ENCODE measurements at places on chromosomes 7 and 10.

DNA sequence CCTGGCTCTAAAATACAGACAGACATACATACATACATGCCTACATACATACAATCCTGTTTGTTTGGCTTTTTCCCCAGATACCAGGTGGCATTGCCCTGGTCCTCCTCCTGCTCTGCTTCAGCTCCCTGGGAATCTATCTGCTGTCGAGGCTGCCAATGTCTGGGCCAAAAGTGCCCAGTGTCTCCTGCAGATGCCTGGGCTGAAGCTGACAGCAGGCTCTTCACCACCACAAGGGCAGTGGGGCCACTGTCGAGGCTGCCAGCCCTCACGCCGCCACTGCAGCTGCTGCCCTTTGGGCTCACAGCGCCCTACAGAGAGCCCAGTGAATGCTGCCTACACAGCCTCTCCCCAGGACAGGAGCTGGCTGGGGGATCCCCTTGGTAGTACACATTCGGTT, 18.0 kb upstream of the STN1 start:
- no peak for DNase-seq

GRCh38 chr7:112962815-112963214, 123.8 kb downstream of the GPR85 start:
- no peak for DNase-seq

DNA sequence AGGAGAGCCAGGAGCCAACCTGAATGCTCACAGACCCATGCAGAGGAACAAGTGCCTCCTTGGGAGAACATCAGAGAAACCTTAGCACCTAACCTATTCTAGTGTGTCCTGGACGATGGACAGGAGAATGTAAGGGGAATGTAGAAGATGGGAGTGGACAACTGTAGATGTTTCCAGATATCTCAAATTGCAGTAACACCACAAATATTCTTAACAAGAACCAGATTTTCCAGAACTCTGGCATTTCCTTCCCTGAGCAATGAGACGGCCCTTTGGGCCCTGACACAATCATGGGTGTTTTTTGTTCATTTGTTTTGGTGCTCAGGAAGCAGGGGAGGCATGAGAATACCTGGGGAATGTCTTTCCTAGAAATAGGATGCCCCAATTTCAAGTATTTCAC, 196.1 kb upstream of the PRSS1 start:
- DNase-seq: no peak

GRCh38 chr10:26781797-26782196, 79.0 kb downstream of the ABI1 start:
- no peak for DNase-seq

- no peak for DNase-seq
Measured at GRCh38 chr7:78768859-78769258, 684.6 kb downstream of the MAGI2 start.

GRCh38 chr7:114922652-114923402, 933 bp downstream of the MDFIC start:
- DNase-seq: peak; percentile 11

GRCh38 chr7:20226860-20227259, 9.7 kb upstream of the MACC1 start:
- DNase-seq: peak; percentile 62

DNA sequence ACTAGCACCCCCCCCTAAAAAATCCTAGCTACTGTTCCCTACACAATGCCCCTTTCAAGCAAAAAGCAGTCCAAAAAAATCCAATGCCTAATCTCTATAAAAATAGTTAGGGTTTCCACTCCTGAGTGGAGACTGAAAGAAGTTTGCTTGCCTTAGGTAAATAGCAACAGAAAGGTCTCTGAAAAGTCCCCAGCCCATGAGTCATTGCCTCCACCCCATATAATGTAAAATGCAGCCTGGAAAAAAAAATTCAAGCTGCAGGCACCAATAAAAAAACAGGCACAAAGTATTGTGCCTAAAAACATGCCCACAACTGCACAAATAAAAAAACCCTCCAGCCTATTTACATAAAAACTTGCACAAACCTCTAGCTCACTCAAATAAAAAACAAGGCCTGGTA, 47.5 kb downstream of the ZNF680 start:
- no peak for DNase-seq

- DNase-seq: no peak
Measured at GRCh38 chr7:107638594-107638993, 22.0 kb upstream of the SLC26A4 start.

GRCh38 chr10:92291921-92292845, 1.2 kb downstream of the MARCHF5 start:
- DNase-seq: peak; percentile 37

GRCh38 chr7:47572094-47572445, 9.8 kb downstream of the TNS3 start:
- peak; percentile 58 for DNase-seq

DNA sequence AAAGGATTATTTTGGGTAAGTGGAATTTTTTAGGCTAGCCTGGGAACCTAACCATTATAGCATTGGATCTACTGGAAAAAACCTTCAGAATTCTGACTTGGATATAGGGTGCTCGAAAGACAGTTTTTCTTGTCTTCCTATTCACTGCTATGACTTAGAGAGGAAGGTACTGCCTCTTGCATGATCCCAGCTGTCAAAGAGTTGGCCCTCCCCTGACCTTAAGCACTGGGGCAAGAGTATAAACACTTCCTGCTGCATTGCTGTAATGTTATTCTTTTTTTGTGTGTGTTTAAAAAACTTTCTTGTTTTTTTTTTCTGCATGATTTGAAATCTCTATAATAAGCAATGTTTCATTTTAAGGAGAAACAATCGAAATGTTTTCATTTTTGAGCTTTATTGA, 113.0 kb downstream of the LRMDA start:
- DNase-seq: no peak

- DNase-seq: no peak
Measured at GRCh38 chr10:15245530-15245929, 77.0 kb upstream of the NMT2 start.

GRCh38 chr7:100153708-100154535, 4.6 kb downstream of the TRAPPC14 start:
- no peak for DNase-seq

DNA sequence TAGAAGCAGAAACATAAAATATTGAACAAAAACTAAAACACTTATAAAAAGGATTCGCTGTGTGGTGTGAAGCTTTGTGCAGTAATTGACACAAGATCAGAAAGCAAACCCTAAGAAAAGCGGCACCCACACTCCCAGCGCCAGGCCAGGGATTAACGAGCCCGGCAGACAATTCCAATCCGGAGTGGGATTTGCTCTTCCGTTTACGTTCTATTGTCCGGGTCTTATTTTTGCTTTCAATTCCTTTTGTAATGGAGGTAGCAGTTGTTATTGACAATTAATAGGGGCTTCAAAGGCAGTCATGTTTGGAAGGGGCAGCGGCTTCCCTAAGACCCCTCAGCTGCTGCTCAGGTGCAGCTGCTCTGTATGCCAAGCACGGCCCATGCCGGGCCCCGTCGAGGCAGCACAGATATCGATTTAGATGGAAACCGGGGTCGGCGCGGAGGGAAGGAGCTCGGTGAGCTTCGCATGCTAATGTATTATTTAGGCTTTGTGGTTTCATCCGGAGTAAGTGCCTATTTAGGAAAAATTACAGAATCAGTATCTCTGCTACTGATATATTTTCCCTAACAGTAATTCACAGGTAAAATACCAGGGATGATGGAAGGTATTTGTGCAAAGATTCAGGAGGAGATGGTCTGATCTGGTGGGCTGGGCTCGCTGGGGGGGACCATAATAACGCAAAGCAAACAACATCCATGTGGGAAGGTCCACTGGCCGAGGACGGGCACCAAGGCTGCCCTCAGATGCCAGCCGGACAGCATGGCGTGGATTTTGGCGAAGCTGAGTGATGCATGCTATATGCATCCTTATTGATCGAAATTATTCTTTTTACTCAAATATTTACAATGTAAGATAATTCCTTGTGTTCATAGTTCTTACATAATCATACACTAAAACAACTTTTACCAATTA, 561.7 kb downstream of the PTPRN2 start:
- DNase-seq: no peak

DNA sequence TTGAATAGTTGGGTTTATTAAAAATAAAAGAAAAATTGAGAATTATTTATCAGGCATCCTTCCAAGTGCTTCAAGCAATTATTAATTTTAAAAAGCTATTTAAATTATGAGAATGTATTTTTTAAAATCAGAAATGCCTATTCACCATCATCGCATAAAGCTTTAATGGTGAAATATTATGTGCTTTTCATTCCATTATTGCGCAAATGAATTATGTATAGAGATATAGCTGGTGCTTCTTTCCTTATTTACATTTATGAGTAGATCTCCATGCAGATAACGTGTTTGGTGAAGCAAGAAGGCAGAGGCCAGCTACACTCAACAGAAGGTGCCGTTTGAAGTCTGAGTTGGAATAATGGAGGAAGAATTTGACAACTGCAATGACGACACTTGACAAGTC, 549.1 kb upstream of the DPP6 start:
- no peak for DNase-seq

GRCh38 chr10:64170791-64171190, 649.6 kb downstream of the REEP3 start:
- no peak for DNase-seq

DNA sequence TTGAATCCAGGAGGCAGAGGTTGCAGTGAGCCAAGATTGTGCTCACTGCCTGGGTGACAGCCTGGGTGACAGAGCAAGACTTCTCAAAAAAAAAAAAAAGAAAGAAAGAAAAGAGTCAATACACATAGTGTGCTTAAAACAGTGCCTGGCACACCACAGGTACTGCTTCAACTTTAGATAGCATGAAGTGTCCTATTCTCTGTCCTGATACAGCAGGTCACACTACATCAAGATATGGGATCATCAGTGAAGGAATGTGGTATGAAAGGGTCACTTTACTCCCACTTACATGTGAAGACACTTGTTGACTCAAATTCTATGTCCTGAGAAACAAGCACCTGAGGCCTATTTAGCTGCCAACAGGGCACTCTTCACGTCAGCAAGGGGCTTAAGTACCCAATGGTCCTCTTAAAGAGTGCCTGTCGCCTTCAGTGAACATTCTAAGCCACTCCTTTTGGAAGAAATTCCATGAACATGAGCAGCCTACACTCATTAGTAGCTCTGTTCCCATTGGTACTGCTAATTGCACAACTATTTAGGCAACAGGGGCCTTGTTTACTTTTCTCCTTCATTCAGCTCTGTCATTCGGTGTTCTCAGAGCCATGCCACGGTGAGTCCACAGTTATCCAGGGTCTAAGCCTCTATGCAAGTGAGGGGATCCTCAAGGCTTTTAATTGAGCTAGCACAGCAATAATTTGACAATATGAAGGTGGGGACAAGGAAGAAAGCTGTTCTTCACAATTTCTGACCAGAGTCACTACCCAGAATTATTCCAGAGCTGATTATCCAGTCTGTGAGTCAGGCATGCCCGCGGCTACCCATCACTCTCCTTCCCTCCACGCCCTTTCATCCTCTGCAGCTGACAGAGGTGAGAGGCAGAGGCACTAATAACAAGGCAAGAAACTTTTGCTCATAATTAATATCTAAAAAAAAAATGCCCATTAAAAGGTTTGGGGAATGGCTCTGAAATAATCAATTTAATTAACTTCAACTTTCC, 56.6 kb upstream of the PTN start:
- no peak for DNase-seq

DNA sequence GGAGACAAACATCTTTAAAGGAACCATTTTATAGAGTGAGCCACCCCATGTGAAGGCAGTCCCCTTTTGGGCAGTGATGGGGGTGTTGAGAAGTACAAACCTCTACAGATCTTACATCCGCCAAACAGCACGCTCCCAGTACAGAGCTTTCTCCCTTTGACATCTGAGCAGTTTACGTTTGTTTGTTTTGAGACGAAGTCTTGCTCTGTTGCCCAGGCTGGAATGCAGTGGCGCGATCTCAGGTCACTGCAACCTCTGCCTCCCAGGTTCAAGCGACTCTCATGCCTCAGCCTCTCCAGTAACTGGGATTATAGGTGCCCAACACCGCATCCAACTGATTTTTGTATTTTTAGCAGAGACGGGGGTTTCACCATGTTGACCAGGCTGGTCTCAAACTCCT, 128.9 kb downstream of the CCDC3 start:
- no peak for DNase-seq

- no peak for DNase-seq
Measured at GRCh38 chr10:71921324-71922027, 42.7 kb upstream of the CHST3 start.

GRCh38 chr7:26180792-26181198, 19.8 kb downstream of the HNRNPA2B1 start:
- DNase-seq: no peak

- no peak for DNase-seq
Measured at GRCh38 chr10:4685491-4685890, 140.5 kb upstream of the AKR1E2 start.

GRCh38 chr7:95723583-95724180, 48.7 kb upstream of the DYNC1I1 start:
- DNase-seq: peak; percentile 64

DNA sequence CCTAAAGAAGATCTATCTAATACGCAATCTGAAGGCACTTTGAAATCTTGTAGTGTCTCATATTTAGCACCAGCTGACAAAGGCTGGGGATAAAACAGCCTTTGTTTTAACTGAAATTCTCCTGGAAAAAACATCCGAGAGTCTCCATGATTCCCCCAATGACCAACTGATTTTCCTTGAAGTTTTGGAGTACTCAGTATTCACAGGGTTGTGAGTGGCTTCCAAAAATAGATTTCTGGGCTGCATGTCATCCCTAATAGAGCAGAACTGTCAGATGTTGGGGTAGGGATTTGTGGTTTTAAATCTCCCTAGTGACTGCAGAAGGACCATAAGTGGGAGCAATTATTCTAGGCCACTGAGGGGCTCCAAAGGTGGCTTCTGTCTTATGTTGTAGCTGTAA, 206.4 kb downstream of the TAX1BP1 start:
- DNase-seq: no peak

GRCh38 chr7:92854501-92855238, 18.3 kb upstream of the CDK6 start:
- DNase-seq: no peak

- no peak for DNase-seq
Measured at GRCh38 chr10:97039538-97040247, 146.1 kb downstream of the SLIT1 start.

GRCh38 chr10:116371737-116372136, 47.5 kb downstream of the CCDC172 start:
- DNase-seq: no peak

- DNase-seq: peak; percentile 7
Measured at GRCh38 chr10:42753126-42753506, 29.5 kb upstream of the BMS1 start.

DNA sequence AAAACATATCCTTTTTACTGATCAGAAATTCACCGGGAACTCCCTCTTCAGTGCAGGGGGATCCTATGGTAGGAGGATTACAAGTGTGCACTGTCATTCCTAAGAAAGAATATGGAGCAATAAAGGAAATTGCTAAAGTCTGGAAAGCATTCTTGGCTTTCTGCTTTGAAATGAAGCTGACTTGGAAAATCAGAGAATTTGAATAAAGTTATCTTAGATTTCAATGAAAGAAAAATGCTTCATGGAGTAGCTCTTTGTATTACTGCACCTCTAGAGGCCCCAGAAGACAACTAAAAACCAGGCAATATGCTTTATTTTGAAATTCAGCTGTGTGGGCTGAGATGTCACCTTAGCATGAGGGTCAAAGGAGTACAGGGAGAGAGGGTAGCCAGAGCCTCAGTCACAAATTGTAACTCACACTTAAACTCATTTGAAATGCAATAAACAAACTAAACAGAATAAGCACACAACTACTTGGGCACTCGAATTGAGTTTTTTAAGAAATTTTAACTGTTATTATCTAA, 102.5 kb downstream of the IMMP2L start:
- no peak for DNase-seq

Measured in NCI-H510A treated with DMSO at 0.1 percent for 48 hours (cell line).